Stimulated activated CD8-positive, alpha-beta memory T cell treated with anti-CD3 and anti-CD28 coated beads, Interleukin-7, amount 100 ng/mL, for 1 hour (primary cell): ENCODE measurements at places on chromosomes 4 and X.

DNA sequence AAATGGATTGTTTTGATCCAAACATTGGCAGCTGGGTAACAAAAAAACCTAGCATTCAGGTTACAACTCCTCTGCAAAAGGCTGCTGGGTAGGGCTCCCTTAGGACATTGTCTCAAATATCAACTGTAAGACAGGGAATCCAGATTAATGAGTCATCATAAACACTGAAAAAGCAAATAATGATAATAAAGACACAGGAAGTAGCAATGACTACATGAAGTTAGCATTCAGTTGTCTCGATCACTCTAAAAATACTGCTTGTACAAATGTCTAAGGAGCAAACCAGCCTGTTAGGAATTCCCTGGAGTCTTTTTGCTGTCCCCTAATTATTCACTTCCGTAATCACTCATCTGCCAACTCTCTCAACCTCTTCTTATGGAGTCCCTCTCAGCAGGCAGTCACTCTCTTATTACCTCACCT, 259.2 kb downstream of the GPC3 start:
- DNase-seq, result no peak

GRCh38 chr4:71222661-71223060, 116.2 kb upstream of the SLC4A4 start:
- no peak for DNase-seq

- DNase-seq, result no peak
These were observed 197.8 kb downstream of the PALLD start for GRCh38 chr4:168694667-168695066.

DNA sequence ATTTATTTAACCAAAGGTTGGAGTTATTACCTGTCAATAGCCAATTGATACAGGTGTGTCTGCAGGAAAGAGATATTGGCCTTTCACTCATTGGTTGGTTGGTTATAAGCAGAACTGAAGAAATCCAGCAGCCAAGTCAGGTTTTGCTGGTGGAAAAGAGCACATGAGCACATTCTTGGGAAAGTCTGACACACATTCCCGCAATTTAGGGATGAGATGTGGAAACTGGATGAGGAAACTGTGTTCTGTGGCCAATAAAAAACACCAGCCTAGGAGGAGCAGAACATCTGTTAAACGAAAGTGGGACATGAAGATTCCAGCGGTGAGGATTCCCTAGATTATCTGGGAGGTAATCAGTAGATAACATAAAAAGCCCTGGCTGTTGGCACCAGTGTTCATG, 567.4 kb upstream of the CPEB2 start:
- no peak for DNase-seq

GRCh38 chrX:153642655-153643430, 4.2 kb upstream of the DUSP9 start:
- DNase-seq, result no peak

- DNase-seq, result no peak
These were observed 47.9 kb upstream of the GPR78 start for GRCh38 chr4:8532245-8532781.

DNA sequence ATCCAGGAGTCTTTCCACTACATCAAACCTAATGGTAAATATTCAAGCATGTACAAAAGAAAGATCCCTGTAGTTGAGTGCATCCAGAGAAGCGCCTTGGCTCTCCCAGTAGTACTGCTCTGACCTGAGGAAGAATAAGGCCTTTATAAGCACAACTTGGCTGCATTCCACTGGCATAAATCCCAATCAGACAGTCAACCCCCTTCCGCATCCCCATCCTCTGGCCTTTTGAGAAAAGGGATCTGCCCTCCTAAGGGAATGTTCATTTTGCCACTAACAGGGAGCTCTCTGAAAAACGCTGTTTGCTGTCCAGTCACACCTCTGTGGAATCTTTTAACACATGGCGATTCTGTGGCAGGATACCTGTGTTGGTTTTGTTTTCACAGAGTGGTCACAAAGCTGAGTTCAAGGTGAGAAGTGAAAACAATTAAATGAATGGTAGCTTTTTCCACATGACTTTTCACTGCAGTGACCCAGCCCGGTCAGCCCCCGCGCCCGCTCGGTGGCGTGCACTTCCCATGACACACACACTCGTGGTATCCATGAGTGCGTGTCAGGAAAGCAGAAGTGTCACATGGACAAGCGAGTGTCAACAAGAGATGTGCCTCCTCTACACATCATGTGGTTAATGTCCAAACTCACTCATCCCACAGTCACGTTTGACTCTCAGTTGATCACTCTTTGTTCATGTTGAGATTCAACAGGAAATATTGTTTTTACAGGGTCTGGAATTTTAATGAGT, 112.2 kb upstream of the ENPP6 start:
- DNase-seq, result no peak

GRCh38 chr4:155299103-155299502, 77.7 kb downstream of the MAP9 start:
- no peak for DNase-seq

DNA sequence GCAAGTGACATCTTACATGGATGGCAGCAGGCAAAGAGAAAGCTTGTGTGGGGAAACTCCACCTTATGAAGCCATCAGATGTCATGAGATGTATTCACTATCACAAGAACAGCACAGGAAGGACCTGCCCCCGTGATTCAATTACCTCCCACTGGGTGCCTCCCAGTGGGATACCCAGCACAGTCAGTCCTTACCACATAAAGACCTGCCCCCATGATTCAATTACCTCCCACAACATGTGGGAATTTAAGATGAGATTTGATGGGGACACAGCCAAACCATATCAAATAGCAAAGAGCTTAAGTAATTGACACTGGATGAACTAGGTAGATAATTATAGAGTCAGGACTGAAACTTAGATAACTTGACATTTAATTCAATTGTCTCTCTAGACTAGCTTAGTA, 85.6 kb downstream of the SLIT2 start:
- no peak for DNase-seq

- DNase-seq, result no peak
These were observed 4.5 kb downstream of the CRMP1 start for GRCh38 chr4:5888222-5889001.

- DNase-seq, result no peak
These were observed 57.8 kb downstream of the SCFD2 start for GRCh38 chr4:53307819-53308780.

DNA sequence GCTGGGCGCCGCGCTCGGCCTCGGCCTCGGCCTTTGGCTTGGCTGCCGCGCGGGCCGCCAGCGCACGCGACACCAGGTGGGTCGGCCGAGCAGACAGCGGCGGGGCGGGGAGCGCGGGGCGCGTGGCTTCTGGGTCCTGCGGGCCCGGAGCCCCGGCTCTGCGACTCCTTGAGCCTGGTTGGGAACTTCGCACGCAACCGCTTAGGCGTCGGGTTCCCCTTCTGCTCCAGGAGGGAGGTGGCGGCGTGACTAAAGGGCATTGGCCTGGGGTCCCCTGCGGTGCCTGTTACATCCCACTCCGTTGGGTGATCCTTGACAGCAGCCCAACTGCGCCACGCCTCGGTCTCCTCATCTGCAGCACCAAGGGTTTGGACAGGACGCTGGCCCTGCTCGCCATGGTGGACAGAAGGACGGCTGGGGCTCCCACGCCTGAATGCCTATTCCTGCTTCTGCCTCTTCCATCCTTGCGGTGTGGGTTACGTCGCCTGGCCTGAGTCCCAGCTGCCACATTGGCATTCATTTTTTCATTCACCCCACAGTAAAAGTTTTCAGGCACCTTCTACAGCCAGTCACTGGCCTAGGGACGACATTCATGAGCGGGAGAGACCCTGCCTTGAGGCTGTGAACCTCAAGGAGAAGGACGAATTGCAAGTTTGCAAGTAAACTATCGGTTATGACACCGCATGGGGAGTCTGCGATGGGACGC, 631 bp downstream of the EVC start:
- DNase-seq, result no peak

- no peak for DNase-seq
These were observed 109.4 kb downstream of the PDHA2 start for GRCh38 chr4:95949136-95949765.

- DNase-seq, result no peak
These were observed 23.6 kb upstream of the GPRASP1 start for GRCh38 chrX:102627640-102628039.

DNA sequence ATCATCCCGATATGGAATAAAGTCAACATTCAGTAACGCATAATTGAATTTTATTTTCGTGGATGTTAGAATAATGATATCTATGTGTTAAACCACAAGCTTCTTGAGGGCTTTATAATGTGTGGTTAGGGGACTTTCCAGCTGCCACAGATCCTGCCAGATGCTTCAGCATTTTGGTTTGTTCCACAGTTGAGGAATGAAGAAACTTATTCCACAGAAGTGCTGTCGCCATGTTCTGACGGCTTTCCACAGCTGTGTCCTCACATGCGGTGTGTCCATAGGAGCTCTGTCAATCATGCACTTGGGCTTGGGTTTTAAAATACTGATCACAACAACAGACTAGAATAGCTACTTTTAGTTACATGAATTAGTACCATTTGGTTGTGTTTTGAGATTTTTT, 411.9 kb downstream of the TRIML1 start:
- no peak for DNase-seq

DNA sequence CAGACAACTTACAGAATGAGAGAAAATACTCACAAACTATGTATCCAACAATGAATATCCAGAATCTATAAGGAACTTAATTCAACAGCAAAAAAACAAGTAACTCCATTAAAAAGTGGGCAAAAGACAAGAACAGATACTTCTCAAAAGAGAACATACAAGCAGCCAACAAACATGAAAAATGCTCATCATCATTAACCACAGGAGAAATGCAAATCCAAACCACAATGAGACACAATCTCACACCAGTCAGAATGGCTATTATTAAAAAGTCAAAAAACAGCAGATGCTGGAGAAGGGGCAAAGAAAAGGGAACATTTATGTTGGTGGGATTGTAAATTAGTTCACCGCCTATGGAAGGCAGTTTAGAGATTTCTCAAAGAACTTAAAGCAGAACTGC, 150.3 kb downstream of the FGF16 start:
- DNase-seq, result no peak

- DNase-seq, result no peak
These were observed 61.8 kb downstream of the MAGED1 start for GRCh38 chrX:51955200-51955599.

DNA sequence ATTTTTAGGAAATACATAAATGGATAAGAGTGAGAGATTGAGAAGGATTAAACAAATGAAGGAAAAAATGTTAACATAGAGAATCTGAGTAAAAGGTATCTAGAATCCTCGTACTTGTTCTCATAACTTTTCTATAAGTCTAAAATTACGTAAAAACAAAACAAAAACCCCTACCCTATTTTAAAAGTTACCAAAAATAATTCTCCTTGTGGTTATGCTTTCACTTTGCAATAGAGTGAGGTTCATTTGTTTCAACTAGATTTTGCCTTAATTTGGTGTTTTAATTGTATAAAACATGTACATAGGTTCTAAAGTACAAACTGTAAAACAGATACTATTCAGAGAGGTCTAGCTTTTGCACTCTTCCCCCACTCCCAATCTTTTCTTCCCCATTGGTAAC, 3.8 kb upstream of the GPR34 start:
- DNase-seq, result no peak

DNA sequence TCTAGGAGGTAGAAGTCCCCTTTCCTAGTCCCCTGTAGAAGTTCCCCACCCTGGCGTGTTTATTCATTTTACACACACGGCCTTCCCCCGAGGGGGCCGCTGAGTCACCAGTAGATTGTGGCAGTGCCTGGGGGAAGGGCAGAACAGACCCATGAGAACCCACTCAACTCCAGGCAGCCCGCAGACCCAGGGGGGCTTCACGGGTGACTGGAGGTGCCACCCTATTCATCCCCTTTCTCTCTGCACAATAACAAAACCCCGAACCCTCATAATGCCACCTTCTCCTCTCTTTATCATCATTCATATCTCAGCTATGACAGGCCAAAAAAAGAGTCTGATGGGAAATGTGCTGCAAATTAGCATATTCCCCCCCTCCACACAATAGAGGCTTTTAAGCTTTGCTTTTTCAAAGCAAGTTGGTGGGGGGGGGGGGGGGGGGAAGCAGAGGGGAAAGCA, 20.4 kb upstream of the GPM6B start:
- DNase-seq, result no peak

- no peak for DNase-seq
These were observed 402.2 kb downstream of the MID1IP1 start for GRCh38 chrX:39203427-39203826.

GRCh38 chr4:98338761-98339438, 77.7 kb downstream of the RAP1GDS1 start:
- DNase-seq, result no peak

DNA sequence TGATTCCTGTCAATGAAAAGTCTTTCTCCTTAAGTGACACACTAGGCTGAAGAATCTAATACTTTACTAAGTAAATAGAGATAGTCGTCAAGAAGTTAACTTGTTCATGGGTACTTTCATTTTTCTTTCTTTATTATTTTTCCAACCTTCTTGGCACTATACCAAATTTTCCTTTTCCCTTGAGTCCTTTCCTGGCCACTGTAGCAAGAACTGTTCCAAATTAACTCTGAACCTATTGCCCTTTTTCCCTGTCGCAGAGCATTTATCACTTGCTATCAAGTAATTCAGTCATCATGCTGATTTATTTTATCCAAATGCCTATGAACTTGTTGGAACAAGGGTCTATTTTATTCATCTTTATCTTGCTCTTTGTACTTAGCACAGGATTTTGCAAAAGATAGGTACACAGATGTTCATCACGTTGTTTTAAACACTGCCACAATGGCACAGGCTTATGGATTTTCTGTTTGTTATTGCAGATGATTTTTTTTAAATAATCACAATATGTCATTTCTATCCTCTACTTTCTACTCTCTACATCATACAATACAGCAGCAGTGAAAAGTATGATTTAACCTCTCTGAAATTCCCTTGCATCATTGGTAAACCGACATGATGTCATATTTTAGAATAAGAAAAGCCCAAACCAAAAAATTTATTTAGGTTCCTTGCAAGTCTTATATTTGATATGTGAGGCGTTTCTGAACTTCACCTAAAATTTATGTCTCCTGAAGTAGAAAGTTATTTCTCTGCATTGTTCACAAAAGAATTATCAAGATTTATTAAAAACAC, 2352.3 kb downstream of the PCDH7 start:
- DNase-seq, result no peak

- DNase-seq, result no peak
These were observed 40.1 kb upstream of the PDK3 start for GRCh38 chrX:24424948-24425347.

GRCh38 chr4:100170986-100171385, 19.3 kb downstream of the DDIT4L start:
- no peak for DNase-seq

GRCh38 chrX:150842198-150842685, 56.2 kb downstream of the CD99L2 start:
- DNase-seq, result no peak

GRCh38 chrX:136954930-136955329, 74.4 kb upstream of the RBMX start:
- DNase-seq, result no peak
